ENCODE measurements at places on chromosomes 12 and 14.

GRCh38 chr12:31021809-31022494 lies 51.7 kb upstream of the DDX11 start:
- DNase-seq, result no peak

DNA sequence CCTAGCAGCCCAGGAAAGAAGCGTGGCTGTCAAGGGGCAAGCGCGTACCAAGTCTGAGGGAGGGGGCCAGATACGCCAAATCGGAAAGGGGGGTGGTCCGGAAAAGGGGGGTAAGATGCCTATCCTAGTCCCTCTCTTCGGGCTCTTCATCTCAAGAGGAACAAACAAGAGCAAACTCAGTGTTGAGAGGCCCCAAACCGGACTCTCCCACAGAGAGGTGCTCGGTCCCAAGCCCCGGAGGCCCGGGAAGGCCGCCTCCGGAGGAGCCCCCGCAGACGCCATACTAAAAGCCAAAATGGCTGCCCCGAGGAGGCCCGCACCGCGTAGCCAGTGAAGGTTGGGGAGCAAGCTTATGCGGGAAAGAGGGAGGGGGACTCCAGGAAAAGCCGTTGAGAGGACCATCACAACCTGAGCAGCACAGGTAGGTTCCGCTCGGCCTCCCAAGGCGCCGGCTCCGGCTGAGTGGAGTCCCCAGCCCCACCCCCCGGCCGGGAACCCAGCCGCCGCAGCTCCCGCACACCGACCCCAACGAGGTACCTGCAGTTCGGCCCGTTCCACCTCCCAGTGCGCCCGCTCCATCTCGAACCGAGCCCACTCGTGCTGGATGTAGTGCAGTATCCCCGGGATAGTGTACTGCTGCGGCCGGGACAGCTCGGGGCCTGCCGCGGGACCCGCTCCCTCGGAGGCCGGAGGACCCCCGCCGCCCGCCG lies at the start of gene AP4S1:
AP4S1 (plus strand) TSS at position 283 of the 710 bp plus-strand sequence. CDS start 40,548 bp downstream, outside the sequence.
- DNase-seq, result peak; percentile 65

DNA sequence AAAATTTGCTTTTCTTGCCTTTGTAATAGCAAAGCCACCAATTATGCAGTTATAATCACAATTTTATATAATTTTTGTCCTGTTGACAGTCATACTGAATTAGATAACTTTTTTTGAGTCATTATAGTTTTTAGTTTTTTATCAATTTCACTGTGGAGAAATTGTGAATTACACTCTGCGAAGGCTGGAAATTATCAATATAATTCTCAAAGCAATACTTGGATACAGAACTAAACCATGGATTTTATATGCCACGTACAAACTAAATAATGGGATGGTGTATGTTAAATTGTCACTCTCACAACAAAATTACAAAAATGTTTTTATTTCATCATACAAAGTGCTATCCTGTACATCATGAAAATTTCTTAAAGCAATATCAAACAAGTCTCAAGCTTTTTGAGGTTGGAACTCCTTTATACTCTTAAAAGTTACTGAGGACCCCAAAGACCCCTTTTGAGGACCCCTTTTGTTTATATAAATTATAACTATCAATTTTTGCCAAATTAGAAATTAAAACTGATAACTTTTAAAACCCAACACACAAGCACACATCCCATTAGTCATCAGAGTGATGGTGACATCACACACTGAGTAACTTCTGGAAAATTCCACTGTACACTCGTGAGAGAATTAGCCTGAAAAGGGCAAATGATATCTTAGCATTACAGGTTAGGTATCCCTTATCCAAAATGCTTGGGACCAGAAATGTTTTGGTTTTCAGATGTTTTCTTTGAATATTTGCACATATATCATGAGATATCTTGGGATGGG lies 19.8 kb upstream of the AQP2 start:
- DNase-seq, result no peak

- DNase-seq, result no peak
Observed at GRCh38 chr12:130086248-130086647, 76.0 kb upstream of the FZD10 start.

DNA sequence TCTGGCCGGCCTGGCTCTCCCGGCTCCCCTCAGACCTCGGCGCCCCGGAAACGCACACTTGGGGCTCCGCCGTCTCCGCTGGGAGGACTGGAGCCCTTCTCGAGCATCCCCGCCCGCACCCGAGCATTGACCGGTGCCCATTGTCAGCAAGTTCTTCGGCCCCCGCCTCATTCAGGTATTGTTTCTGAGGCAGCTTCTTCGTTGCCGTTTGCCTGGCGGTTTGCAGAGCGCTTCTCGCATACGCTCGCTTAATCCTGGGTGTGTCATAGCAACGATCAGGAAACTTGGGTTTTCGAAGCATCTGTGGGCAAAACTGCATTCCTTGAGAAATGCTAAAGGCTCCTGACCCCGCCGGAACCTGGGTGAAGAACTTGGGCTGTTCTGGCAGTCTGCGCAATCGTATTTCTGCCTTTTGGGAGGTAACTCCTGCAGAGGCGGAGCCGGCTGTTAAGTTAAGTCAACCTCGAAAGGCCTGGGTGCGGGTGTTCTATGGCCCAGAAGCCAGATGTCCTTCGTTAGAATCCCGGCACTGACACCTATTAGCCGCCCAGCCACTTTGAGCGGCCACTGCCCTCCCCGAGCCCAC lies 518 bp downstream of the GSKIP start:
- DNase-seq, result peak; percentile 62

GRCh38 chr12:55072083-55072482 lies 52.3 kb downstream of the NEUROD4 start:
- DNase-seq, result peak; percentile 73

DNA sequence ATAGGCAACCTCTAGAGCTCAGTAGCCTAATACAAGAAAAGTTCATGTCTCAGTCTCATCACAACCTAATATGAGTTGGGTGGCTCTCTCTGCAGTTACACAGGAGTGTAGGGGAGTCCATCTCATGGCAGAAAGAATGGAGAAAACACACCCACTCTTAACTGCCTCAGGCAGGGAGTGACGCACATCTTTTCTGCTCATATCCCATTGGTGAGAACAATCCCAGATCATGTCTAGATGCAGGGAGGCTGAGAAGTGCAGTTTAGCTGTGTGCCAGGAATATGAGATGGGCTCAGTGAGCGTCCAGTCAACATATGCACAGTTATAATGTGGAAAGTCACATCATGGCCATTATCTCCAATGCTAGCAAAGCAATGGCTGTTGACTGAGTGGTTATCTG lies 59.3 kb upstream of the KCNA5 start:
- no peak for DNase-seq

DNA sequence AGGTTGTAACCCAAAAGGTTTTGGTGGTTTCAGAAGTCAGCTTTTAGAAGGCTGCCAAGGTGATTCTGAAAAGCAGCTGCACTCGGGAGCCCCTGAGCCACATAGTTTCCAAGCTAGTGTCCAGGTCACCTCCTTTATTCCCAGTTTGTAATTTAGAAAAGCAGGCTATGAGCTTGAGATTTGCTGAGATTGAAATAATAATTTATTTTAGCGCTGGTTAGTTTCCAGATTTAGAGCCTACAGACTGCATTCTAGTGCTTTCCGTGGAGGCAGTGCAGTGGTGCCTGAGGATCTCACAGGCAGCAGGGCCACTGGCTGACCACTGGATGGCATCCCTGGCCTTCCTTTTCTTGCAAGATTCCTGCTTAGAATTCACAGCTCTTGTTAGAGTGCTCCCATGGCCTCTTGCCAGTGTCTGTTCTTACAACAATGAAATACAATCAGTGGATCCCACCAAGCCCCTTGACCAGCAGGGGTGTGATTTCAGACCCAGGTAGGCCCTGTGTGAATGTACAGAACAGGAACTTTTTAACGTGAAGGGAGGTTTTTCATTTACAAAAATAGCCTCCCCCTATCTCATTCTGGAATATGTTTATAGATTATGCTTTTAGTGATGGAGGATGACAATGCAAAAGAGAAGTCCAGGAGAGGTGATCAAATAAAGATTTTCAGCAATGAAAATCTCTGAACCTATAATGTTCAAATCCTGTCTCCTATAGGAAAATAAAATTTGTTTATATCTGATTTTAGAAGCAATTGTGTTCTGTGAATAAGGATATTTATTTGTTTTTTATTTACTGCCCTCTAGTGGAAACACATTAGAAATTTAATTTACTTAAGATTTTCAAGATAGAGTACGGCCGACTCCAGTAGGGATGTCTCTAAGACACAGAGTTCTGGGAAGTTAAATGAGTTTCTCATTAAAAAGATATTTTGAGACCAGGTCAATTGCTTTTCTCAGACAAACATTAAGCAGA lies 362.1 kb upstream of the STXBP6 start:
- no peak for DNase-seq

DNA sequence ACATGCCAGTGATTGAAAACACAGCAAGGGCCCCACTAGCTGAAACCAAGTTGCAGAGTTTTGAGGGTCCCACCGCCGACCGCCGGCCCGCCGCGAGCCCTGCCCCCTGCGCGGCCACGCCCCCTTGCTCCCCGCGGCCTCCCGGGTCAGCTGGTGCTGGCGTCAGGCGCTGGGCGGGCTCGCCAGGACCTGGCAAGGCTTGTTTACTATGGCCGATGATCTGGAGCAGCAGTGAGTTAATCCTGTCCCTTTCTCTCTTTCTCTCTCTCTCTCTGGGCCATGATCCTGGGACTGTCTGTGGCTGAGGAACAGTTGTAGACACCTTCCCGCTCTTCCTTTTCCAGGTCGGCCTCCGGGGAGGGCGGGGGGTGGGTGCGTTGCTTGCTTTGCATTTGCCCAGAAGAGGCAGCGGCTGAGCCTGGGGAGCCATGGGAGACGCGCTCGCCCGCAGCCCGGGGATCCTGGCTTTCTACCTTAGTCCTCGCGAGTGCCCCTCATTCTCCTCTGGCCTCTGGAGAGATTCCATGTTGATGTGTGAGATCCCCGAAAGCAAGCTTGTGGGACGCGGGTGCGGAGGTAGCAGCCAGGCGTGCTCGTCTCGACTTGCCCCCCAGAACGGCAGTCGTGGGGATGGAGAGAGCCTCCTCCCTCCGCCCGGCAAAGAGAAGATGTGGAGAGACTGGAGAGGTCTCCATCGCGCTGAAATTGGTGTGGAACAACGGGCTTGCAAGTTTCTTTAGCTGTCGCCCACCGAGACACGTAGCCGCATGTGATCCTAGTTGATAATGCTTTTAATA lies at the start of gene ABHD4:
ABHD4 (plus strand) TSS at position 202 of the 797 bp plus-strand sequence; CDS start at position 209, 7 bp downstream.
- peak; percentile 63 for DNase-seq

GRCh38 chr12:3761116-3761735 lies 8.3 kb upstream of the CRACR2A start:
- no peak for DNase-seq

- no peak for DNase-seq
Observed at GRCh38 chr14:33668066-33668465, 282.8 kb downstream of the EGLN3 start.

GRCh38 chr12:94875525-94875924 lies 128.0 kb downstream of the NDUFA12 start:
- DNase-seq, result peak; percentile 34

- DNase-seq, result no peak
Observed at GRCh38 chr12:120515496-120515895, 13.5 kb downstream of the COQ5 start.

GRCh38 chr14:104844306-104845032 lies 20.6 kb upstream of the CEP170B start:
- no peak for DNase-seq

GRCh38 chr14:106872611-106873446 lies 1346.4 kb downstream of the TMEM121 start:
- DNase-seq, result peak; percentile 86

DNA sequence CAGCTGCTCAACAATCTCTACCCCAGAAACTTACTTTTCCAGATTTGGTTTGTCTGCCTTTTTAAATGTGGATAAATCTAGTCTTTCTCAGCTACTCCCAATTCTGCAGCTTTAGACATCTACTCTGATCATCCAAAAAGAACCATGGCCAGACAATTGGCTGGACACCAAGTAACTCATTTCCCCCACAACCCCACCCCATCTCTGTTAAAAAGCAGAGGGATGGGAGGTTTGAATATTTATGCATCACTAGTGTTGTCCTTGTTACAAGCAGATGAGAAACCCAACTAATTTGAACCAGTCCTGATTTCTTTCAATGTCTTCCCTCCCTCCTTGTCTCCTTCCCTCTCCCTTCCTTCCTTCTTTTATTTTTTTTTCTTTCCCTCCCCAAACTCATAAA lies 391.9 kb downstream of the GALC start:
- DNase-seq, result no peak

DNA sequence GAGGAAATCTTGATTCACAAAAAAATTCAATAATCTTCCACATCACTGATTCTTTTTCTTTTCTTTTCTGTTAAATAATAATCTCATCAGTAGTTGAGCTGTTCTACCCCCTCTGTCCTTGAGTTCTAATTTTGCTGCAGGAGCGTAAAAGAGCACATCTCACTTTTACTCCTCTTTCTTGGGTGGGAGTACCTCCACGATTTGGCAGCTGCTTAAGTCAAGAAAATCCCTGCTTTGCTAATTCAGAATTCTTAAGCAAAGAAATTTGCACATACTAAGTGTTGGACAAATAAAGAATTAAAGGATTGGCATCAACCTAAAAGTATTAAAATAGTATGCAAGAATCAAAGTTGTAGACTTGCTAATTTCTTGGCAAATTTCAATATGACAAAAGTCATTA lies 128.8 kb downstream of the PRKD1 start:
- DNase-seq, result no peak

GRCh38 chr12:87794854-87795253 lies 234.3 kb downstream of the C12orf50 start:
- no peak for DNase-seq
